ENCODE measurements at places on chromosomes 1 and 21.

- no peak for DNase-seq
- no peaks in the 10 kb centered on the region for H3K27me3 ChIP-seq
- no peak overlapping the region for H3K4me3 ChIP-seq
- H3K27ac ChIP-seq, result no peak overlapping the region
- no peaks in the 10 kb centered on the region for H3K36me3 ChIP-seq
These were observed 50.7 kb downstream of the IRF2BP2 start for GRCh38 chr1:234559152-234559901.

GRCh38 chr1:67001682-67002425 lies 52.1 kb downstream of the SLC35D1 start:
- peaks cover 31% of the 10 kb centered on the region for H3K36me3 ChIP-seq
- no peak overlapping the region for H3K27ac ChIP-seq
- DNase-seq, result no peak
- H3K27me3 ChIP-seq, result no peaks in the 10 kb centered on the region
- no peak overlapping the region for H3K4me3 ChIP-seq

DNA sequence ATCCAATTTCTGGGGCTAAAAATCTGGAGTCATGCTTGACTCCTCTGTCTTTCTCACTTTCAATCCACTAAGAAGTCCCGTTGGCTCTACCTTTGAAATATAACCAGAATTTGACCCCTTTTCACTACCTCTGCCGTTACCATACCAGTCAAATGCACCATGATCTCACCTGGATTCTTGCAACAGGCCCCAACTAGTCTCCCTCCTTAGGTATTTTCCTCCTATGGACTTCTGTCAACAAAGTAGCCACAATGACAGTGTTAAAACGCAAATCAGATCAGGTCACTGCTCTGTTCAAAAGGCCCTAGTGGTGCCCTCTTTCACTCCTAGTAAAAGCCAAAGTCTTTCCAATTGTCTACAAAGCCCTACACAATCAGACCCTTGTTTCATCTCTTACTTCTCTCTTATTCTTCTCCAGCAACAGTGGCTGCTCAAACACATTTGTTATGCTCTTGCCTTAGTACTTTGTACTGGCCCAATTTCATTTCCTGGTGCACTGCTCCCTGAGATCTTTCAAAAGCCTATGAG lies 35.7 kb upstream of the AGL start:
- peaks cover 2% of the 10 kb centered on the region for H3K27me3 ChIP-seq
- no peaks in the 10 kb centered on the region for H3K36me3 ChIP-seq
- no peak for DNase-seq
- no peak overlapping the region for H3K27ac ChIP-seq

- H3K36me3 ChIP-seq, result no peaks in the 10 kb centered on the region
- H3K27me3 ChIP-seq, result no peaks in the 10 kb centered on the region
- H3K4me3 ChIP-seq, result no peak overlapping the region
- DNase-seq, result no peak
- H3K4me1 ChIP-seq, result no peaks in the 10 kb centered on the region
These were observed 139.1 kb upstream of the SERTAD4 start for GRCh38 chr1:210093461-210093860.

DNA sequence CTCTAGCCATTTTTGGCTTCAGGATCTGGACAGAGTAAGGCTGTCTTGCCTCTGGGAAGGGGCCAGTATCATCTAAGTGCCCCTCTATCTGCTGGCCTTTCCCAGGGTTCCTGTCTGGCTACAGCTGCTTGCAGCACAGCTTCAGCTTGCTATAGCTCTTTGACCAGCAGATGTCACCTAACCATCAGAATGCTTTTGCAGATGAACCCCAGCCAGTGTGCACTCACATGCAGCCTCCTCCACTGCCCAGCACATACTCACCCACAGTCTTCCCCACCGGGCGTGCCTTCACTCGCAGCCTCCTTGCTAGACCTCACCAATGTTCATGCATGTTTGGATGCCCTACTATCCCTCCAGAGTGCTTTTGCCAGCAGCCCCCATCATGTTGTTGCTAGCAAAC lies 769.0 kb downstream of the BRINP3 start:
- no peak overlapping the region for H3K27ac ChIP-seq
- H3K4me1 ChIP-seq, result no peaks in the 10 kb centered on the region
- no peaks in the 10 kb centered on the region for H3K27me3 ChIP-seq
- no peaks in the 10 kb centered on the region for H3K36me3 ChIP-seq

- H3K27me3 ChIP-seq, result no peaks in the 10 kb centered on the region
- no peak overlapping the region for H3K27ac ChIP-seq
- no peak overlapping the region for H3K4me3 ChIP-seq
- no peaks in the 10 kb centered on the region for H3K36me3 ChIP-seq
- DNase-seq, result no peak
These were observed 1217.8 kb upstream of the ADGRL2 start for GRCh38 chr1:80582980-80583379.

DNA sequence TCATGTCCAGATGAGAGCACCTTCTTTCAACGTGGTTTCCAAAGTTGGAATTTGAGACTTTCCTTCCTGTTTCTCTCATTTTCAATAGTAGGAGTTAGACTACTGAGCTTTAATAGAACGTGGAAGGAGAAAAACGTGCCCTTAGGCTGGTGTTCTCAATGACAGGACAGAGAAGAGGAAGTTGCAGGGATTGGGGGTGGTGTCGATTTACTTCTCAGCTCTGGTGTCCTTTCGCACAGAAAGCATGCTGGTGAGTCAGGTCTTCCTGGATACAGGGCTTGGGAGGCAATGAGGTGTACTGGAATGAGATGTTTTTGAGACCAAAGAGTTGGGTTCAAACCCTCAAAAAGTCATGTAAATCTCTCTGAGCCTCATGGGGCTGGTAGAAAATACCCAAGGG lies 67.1 kb downstream of the HIVEP3 start:
- H3K27me3 ChIP-seq, result no peaks in the 10 kb centered on the region
- no peak overlapping the region for H3K4me3 ChIP-seq
- DNase-seq, result no peak
- H3K4me1 ChIP-seq, result peaks cover 24% of the 10 kb centered on the region

DNA sequence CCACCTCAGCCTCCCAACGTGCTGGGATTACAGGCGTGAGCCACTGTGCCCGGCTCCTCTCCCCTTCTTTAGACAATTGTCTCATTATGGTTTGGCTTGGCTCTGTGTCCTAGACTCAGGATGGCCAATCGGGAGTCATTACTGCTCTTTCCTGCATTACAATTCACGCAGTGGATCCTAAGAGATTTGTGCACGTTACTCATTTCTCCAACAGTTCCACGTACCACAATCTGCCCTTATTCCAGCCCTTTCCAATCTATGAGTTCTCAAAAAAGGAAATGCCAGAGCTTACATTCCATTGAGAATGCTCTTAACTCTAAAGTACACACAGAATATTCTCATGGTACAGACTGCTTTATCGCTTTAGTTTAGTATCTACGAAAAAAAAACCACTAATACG lies 357.0 kb downstream of the GPATCH2 start:
- no peak for DNase-seq
- no peaks in the 10 kb centered on the region for H3K4me1 ChIP-seq
- H3K36me3 ChIP-seq, result no peaks in the 10 kb centered on the region
- H3K27ac ChIP-seq, result no peak overlapping the region
- H3K27me3 ChIP-seq, result no peaks in the 10 kb centered on the region

GRCh38 chr1:197776351-197777105 lies 1.2 kb upstream of the DENND1B start:
- peak overlapping the region; percentile 72 for H3K4me3 ChIP-seq
- H3K27me3 ChIP-seq, result no peaks in the 10 kb centered on the region
- DNase-seq, result peak; percentile 36
- H3K27ac ChIP-seq, result peak overlapping the region; percentile 98

GRCh38 chr1:224732377-224733026 lies 116.4 kb downstream of the CNIH3 start:
- H3K27ac ChIP-seq, result no peak overlapping the region
- H3K4me3 ChIP-seq, result no peak overlapping the region

DNA sequence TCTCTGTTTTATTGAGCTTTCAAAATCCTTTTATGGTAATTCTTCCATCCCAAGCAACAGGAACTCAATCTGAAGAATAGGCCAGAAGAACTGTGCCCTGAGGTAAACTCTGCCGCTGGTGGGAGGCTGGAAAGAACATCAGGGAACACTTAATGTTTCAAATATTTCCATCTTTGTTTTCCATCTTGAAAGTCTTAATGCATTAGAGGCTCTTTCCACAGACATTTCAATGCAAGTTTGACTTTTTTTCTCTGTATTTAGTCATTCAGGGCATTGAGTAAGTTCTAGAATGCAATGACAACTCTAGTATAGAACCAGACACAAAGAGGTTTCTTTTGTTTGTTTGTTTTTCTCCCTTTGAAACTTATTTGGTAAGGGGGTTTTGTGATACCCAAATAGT lies 61.5 kb downstream of the KIAA0040 start:
- H3K4me3 ChIP-seq, result no peak overlapping the region
- peaks cover 16% of the 10 kb centered on the region for H3K27me3 ChIP-seq
- no peaks in the 10 kb centered on the region for H3K36me3 ChIP-seq
- H3K27ac ChIP-seq, result no peak overlapping the region
- no peaks in the 10 kb centered on the region for H3K4me1 ChIP-seq
- no peak for DNase-seq

GRCh38 chr1:154940651-154941194 lies 4.2 kb upstream of the PMVK start:
- H3K27ac ChIP-seq, result peak overlapping the region; percentile 76
- H3K4me1 ChIP-seq, result peaks cover 74% of the 10 kb centered on the region

DNA sequence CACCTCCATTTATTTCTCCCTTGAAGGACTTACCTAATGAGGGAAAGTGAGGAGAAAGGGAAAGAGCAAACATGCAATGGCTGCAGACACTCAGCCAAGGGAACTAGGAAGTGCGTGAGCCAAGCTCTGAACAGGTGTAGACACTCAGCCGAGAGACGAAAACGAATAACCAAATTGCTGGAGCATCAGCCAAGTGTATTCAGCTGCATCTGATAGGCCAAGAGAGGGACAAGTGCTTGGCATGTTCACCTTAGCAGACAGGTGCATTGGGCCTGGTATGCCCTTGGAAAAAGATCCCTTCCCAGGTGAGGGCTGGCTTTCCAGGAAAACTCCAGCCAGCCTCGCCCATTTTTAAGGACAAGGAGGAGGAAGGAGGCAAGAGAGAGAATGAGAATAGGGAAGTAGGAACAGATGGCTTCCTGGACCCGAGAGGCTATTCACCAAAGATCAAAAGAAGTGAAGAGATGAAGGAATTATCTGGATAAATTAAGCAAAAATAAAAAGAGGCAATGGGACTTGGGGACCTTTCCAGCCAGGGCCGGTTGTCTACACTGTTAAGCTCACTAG lies 184.7 kb downstream of the TOMM20 start:
- H3K36me3 ChIP-seq, result peaks cover 14% of the 10 kb centered on the region
- peaks cover 8% of the 10 kb centered on the region for H3K4me1 ChIP-seq
- no peak overlapping the region for H3K27ac ChIP-seq
- no peak overlapping the region for H3K4me3 ChIP-seq
- H3K27me3 ChIP-seq, result peaks cover 4% of the 10 kb centered on the region
- no peak for DNase-seq

GRCh38 chr1:197100677-197101076 lies 33.6 kb upstream of the F13B start:
- no peak overlapping the region for H3K4me3 ChIP-seq
- H3K4me1 ChIP-seq, result peaks cover 23% of the 10 kb centered on the region
- H3K36me3 ChIP-seq, result peaks cover 59% of the 10 kb centered on the region
- DNase-seq, result no peak

- H3K4me1 ChIP-seq, result peaks cover 63% of the 10 kb centered on the region
- peak overlapping the region; percentile 53 for H3K4me3 ChIP-seq
- H3K27me3 ChIP-seq, result no peaks in the 10 kb centered on the region
- DNase-seq, result peak; percentile 37
- peak overlapping the region; percentile 81 for H3K27ac ChIP-seq
- peaks cover 2% of the 10 kb centered on the region for H3K36me3 ChIP-seq
These were observed 13.7 kb upstream of the LBR start for GRCh38 chr1:225441314-225442122.

- H3K36me3 ChIP-seq, result peaks cover 44% of the 10 kb centered on the region
- no peak overlapping the region for H3K27ac ChIP-seq
- H3K27me3 ChIP-seq, result no peaks in the 10 kb centered on the region
- no peak overlapping the region for H3K4me3 ChIP-seq
These were observed 54.2 kb downstream of the EPS15 start for GRCh38 chr1:51464828-51465227.

DNA sequence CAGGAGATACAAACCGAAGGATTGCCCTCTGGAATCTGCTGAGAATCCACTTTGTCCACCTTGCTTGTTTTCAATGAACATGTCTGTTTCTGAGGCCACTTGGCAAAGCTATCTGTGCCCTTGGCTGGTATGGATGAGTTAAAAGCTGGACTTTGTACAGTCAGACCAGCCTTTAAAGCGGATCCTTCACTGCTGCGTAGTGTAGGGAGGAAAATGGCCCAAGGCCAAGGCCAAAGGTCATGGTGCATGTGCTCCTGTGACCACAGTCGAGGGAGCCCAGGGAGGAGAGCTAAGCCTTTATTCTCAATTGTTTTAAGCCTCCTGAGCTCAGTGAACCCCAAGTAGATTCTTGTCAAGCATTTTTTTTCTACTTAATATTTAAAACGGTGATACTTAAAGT lies 37.0 kb downstream of the KCNJ15 start:
- no peak overlapping the region for H3K4me3 ChIP-seq
- no peak for DNase-seq
- H3K4me1 ChIP-seq, result peaks cover 10% of the 10 kb centered on the region
- no peak overlapping the region for H3K27ac ChIP-seq

DNA sequence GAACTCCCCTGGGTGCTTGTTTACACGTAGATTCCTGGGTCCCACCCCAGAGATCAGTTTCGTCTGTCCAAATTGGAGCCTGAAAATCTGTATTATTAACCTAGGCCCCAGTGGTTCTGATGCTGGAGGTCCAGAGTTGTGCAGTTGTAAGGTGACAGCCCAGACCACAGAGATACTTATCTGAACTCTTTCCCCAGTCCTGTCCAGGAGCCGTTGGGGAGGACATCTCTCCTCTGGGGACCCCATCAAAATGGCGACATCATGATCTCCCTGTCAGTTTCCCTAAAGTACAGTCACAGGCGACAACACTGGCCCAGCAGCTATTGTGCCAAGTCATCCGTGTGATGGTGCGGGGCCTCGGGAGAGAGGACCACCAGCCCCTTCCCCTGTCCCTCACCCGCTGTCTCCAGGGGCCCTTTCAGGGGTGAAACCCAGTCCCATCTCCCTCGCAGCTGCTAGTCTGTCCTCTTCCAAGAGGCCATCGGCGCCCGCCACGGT lies 749 bp upstream of the EFHD2 start:
- peaks cover 32% of the 10 kb centered on the region for H3K27me3 ChIP-seq
- peaks cover 32% of the 10 kb centered on the region for H3K4me1 ChIP-seq
- H3K27ac ChIP-seq, result no peak overlapping the region
- H3K4me3 ChIP-seq, result peak overlapping the region; percentile 64
- DNase-seq, result no peak

GRCh38 chr21:17763288-17764037 lies 55.7 kb downstream of the C21orf91 start:
- H3K4me1 ChIP-seq, result no peaks in the 10 kb centered on the region
- H3K36me3 ChIP-seq, result no peaks in the 10 kb centered on the region
- H3K27me3 ChIP-seq, result no peaks in the 10 kb centered on the region
- H3K4me3 ChIP-seq, result no peak overlapping the region

- H3K4me1 ChIP-seq, result peaks cover 4% of the 10 kb centered on the region
- peaks cover 59% of the 10 kb centered on the region for H3K27me3 ChIP-seq
- H3K4me3 ChIP-seq, result no peak within 1 kb of the TSS
- no peak for DNase-seq
- H3K27ac ChIP-seq, result peak within 1 kb of the TSS; percentile 9
These were observed at the start of gene DAB1 for GRCh38 chr1:57423656-57424211. Gene DAB1 (minus strand): TSS chr1:57424060. CDS start chr1:57291030, 133,030 bp downstream.

GRCh38 chr1:168923521-168924136 lies 182.9 kb upstream of the ATP1B1 start:
- H3K4me1 ChIP-seq, result peaks cover 11% of the 10 kb centered on the region
- H3K27ac ChIP-seq, result no peak overlapping the region
- DNase-seq, result no peak
- no peak overlapping the region for H3K4me3 ChIP-seq

- H3K27me3 ChIP-seq, result no peaks in the 10 kb centered on the region
- peaks cover 27% of the 10 kb centered on the region for H3K4me1 ChIP-seq
- H3K27ac ChIP-seq, result no peak overlapping the region
- no peak overlapping the region for H3K4me3 ChIP-seq
- peaks cover 10% of the 10 kb centered on the region for H3K36me3 ChIP-seq
These were observed 32.3 kb downstream of the STPG1 start for GRCh38 chr1:24381256-24381655.
